ENCODE measurements at places on chromosomes 12 and 14.

DNA sequence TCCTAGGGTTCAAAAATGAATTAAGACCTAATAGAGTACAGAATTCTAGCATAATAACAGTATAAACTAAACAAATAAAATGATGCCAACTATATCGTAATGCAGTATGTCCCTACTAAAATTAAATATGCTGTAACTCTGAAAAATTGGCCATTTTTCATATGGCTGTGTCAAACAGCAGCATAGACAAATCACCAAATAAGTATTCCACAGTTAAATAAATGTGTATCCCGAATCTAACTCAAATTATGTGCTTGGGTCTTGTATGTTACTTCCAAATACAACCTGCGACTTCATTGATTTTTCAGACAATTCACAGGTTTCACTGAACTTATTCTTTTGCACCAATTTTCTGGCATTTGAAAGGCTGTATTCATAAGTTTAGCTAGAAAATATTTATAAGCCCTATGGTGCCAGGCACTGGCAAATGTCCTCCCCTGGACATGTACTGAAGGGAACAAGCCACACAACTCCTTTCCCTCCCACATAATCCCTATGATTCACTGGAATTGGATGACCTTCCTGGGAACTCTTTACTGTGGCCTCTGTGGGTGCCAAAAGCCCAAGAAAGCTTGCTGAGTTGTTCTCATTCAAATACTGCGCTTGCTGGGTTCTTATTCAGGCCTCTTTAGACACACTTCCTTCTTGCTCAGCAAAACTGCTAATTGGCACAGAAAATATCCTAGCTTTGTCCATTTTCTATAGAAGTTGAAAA is 108.8 kb downstream of the KITLG start:
- no peak for DNase-seq

- DNase-seq, result no peak
These were observed 78.5 kb downstream of the VCPKMT start for GRCh38 chr14:50037852-50038251.

DNA sequence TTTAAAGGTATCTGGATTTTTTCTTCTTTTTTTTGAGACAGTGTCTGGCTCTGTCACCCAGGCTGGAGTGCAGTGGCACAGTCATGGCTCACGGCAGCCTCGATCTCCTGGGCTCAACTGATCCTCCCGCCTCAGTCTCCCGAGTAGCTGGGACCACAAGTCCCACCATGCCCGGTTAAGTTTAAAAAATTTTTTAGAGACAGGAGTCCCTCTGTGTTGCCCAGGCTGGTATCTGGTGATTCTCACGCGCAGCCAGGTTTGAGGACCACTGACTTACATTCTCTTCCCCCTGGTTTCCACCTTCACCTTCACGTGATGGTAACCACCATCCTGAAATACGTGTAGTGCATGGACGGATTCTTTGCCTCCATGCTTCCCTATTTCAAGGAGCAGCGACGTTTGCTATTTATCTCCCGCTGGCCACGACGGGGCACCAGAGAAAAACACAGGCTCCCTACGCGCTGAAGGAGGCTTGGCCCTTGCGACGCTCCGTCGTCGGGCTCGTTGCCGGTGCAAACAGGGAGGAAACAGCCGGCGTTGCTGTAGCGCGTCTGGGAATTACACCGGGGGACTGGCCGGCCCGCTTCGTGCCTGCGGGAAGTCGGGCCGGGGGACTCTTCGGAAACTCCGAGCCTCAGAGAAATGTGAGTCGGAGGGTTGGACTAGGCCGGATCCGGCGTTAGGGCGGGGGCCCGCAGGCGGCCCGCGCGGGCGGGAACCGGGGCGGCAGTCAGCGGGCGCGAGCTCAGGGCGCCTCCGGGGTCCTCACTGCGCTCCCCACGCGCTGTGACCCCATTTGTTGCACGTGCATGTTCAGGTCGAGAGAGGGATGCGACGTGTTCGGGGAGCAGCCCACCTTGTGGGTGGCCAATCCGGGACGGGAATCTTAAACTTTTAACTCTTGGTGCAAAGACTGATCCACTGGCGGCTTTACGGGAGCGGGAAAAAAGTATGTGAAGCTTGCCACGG is at the start of gene TCHP:
Gene TCHP (plus strand): TSS at position 492 of the 969 bp plus-strand sequence. CDS start 2,753 bp downstream, outside the sequence.
- DNase-seq, result peak; percentile 65

DNA sequence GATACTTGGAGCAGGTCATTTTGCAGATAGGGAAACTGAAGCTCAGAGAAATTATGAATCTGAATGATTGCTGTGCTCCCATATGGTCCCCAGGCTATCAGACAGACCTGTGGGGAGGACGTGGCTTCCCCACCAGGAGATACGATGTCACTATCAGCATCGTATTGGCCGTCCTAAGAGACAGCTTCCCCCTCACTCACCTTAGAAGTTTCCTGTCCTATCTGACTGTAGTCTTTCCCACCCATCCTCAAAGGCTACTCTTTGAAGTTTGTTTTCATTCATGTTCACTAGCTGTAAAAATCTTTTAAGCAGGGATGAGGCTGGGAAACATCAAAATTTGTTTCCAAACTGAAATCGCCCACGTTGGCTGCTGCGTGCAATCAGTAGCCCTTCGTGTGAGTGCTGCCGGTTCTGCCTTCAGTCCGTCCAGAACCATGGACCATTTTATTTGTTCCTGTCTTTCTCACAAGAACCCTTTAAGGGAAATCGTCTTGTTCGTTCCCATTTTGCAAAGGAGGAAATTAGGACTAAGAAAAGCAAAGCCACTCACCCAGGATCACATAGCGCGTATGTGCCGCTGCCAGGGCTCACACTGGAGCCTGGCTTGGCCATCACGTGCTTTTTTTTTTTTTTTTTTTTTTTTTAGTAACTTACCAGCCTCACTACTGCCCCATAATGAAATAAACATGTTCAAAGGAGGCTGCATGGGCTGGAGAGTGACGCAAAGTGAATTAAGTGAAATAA is 1.0 kb upstream of the KDM2B start:
- peak; percentile 13 for DNase-seq

DNA sequence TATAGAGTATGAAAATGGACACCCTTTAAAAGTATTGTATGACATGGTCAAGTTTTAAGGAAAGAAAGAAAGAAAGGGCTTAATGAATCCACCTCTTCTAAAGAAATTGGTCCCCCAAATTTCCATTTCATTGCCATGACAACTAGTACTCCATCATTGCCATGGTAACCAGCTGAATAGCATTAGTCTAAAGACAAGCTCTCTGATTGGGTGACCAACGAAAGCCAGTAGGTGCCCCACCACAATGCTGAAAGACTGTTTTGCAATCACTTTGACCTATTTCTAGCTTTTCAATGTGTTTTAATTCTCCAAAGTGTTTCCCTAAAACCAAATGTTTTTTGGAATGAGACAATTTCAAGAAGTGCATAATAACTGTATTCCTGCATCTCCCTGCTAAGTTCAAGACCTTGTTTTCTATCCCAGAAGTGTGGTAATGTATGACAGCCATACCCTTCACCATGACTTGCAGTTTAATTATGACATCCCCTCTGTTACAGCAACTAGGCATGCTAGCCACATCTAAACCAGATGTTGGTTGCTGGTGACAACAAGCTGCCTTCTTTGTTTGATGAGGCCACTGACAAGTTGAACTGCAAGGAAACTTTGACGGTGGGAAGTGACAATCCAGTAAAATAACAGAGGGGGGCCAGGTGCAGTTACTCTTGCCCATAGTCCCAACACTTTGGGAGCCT is 46.7 kb downstream of the KICS2 start:
- DNase-seq, result no peak

GRCh38 chr12:21354641-21355040 is 18.1 kb upstream of the IAPP start:
- no peak for DNase-seq

- DNase-seq, result no peak
These were observed 74.5 kb downstream of the CCDC60 start for GRCh38 chr12:119409043-119409442.

DNA sequence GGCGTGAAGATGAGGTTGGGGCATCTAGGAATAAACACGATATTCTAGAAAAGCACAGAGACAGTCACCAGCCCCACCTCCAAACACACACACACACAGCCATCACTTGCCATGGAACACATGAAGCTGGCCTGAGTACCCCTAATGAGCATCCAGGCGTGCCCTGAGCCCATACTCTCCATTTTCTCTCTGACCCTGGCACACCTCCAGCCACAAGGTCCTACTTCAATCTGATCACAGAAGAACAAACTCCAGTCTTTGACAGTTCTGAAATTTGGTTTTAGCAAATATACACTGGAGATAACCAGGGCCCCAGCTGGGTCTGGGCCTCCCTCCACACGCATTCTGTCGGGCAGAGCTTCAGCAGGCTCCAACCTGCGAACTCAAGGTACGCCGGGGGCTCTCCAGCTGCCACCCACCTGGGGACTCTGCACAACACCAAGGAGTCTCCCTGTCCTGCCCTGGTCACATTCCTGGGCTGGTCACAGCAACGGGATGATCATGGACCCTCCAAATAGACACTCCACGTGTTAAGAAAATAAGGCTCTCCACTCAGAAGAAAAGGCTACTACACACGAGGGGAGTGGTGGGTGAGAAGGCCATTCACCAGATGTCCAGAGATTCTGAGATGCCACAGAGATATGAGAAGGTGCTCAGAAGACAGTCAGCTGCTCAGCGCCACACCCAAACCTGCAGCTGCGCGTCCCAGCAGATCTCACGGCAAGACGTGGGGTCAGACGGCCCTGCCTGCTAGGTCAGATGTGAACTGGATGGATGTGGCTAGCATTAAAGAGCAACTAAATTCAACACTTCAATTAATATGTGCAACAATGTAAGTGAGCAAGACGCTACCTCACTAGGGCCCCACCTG is 57.0 kb upstream of the PNMA1 start:
- DNase-seq, result no peak

DNA sequence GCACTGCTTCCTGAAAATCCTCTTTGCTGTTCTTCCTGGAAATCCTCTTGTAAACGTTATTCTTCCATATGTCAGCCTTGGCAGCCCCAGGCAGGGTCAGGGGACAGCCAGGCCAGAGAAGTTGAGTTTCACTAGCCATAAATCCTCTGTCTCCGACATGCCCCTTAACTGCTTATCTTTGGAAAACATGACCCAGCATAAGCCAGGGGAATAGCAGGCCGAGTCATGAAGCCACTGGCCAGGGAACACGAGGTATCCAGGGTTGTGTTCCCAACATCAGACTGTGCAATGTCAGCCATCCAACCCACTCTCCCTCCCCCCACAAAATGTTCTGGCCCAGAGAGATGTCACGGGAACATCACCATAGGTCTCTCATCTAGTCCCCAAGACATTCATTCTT is 453.9 kb downstream of the MED13L start:
- DNase-seq, result no peak

DNA sequence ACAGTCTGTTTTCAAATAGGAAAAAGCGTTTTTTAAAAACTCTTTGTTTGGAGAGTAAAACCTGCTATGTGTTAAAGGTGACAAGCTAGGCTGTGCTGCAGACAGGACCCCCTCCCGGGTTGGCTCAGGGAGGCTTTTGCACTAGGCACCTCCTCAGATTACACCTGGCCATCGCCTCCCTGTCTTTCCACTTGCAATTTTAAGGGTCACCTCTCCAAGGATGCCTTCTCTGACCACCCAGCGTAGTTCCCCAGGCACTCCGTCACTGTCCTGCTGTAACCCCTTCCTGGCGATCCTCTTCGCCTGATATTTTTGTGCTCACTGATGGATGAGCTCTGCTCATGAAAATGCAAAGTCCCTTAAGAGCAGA is 80.7 kb downstream of the NTF3 start:
- no peak for DNase-seq

GRCh38 chr14:52025310-52025709 is 36.0 kb downstream of the RTRAF start:
- DNase-seq, result no peak

DNA sequence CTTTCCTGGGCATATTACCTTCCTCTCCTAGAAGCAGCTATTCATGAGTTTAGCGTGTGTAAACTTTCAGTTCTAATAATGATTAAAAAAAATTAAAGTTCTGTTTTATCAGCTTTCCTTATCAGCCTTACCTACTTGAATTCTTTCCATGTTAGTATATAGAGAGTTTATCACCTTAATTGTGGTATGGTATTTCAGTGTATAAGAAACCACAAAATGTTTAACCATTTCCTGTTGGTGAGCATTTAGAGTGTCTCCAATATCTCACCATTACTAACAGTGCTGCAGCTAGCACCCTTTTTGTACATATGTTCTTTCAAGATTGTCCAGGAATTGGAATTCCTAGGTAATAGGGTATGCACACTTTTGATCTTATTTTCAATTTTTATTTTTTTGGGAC is 89.5 kb downstream of the FBXO33 start:
- DNase-seq, result no peak

GRCh38 chr12:133081159-133081780 is 547 bp downstream of the ZNF140 start:
- no peak for DNase-seq

DNA sequence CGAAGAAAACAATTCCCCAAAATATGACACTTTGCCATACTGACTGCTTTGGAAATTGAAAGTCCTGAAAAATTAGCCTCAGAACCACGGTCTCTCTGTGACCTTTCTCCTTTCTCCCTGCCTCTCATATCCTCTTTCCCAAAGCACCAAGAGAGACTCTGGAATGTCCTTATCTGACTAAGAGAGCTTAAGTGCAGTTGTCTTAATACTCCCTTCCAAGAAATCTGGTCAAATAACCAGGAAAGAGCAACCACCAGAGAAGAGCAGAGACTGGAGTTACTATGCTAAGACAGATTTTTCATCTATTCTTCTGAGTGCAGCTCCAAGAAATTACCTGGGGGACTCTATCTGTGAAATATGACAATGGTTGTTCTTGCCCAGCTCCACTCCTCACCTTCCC is 10.5 kb upstream of the BTG1 start:
- DNase-seq, result no peak

Measured in naive thymus-derived CD8-positive, alpha-beta T cell (primary cell).